Foreskin fibroblast (primary cell): ENCODE measurements at places on chromosomes 6 and 20.

GRCh38 chr6:22380236-22380635 is 83.4 kb upstream of the PRL start:
- DNase-seq, result no peak

- no peak for DNase-seq
Observed at GRCh38 chr20:55174635-55175034, 699.2 kb downstream of the DOK5 start.

DNA sequence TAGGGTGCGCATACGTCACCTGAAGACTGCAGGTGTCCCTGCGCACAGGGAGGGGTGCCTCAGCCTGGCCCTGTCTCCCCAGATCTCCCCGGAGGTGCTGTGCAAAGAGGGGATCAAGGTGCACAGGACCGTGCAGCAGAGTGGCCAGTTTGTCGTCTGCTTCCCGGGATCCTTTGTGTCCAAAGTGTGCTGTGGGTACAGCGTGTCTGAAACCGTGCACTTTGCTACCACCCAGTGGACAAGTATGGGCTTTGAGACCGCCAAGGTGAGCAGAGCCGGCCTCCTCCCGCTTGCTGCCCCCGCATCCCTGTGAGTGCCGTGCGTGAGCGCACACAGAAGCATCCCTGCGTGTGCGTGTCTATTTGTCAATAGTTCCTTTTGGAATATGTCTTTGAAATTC is 150.7 kb downstream of the DTNBP1 start:
- no peak for DNase-seq

GRCh38 chr6:130611366-130611765 is 215.8 kb upstream of the SMLR1 start:
- no peak for DNase-seq

DNA sequence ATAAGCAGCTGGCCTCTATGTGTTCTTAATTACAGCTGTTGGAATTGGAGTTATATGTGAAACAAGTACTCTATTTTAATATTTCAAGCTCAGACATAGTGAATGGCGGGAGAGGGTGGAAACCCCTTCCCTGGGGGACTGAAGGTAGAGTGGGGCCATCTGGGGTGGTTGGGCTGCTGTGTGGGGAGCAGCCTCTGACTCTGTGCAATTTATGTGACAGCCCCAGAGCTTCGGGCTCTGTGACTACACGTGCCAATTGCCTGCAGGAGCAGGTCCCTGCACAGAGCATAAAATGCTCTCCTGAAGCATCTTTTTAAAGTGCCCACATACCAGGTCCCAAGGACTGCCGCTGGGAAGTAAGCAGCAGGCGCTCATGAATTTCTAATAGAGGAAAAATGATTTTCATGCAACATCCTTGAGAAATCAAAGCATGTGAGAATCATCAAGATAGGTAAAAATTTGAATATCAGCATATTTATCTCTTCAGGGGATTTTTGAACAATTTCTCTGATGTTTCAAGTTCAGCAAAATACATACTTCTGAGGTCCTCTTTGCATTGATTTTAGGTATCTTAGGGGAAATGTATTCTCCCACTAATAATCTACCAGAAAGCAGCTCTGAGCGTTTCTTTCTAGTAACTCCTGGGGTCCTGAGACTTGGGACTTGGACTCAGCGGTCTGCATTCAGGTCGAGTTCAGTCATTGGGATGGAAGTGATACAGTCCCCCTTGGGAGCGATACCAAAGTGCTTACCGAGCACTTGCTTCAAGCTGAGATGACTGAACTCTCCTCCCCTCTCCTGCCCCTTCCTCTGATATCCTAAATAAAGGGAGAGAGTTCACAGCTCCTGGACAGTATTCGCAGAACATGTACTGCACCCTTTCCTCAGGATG is 40.0 kb downstream of the ALDH8A1 start:
- peak; percentile 17 for DNase-seq

GRCh38 chr6:32096394-32097258 is 12.5 kb downstream of the TNXB start:
- no peak for DNase-seq

DNA sequence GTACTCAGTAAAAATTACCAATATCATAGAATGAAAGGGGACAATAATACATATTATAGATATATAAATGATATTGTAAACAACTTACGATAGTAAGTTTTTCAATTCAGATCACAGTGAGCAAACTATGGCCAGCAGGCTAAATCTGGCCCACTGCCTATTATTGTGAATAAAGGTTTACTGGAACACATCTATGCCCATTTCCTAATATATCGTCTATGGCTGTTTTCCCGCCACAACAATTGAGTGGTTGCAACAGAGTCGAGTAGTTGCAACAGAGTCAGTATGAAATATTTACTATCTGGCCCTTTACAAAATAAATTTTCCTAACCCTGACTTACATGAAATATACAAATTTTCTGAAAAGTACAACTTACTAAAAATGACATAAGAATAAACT is 297.3 kb upstream of the KCNQ5 start:
- no peak for DNase-seq

- no peak for DNase-seq
Observed at GRCh38 chr6:146183831-146184230, 155.0 kb downstream of the GRM1 start.

GRCh38 chr6:10526156-10526555 is 5.0 kb downstream of the GCNT2 start:
- DNase-seq, result no peak

DNA sequence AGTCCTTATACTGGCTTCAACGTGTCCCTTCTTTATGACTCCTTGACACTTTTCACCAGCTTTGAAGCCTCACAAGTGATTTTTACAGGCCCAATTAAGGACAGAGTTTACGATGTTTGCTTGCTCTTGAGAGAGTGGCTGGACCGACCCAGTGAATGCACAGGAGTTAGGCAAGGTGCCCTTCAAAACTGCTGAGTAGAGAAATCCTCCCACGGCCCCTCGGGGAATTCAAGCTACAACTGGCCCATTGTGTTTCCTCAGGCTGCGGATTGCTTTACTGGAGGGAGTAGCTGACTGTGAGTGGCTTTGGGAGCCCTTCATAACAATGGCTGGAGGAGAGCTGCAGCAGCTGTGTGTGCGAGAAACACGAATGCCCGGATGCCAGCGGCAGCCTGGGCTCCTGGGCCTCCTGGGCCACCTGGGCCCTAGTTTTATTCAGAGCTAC is 50.0 kb downstream of the SGK1 start:
- DNase-seq, result no peak

- no peak for DNase-seq
Observed at GRCh38 chr6:54107470-54108090, 3.7 kb upstream of the MLIP start.
